Fibroblast of skin of back (primary cell): ENCODE measurements at places on chromosomes 1 and 21.

DNA sequence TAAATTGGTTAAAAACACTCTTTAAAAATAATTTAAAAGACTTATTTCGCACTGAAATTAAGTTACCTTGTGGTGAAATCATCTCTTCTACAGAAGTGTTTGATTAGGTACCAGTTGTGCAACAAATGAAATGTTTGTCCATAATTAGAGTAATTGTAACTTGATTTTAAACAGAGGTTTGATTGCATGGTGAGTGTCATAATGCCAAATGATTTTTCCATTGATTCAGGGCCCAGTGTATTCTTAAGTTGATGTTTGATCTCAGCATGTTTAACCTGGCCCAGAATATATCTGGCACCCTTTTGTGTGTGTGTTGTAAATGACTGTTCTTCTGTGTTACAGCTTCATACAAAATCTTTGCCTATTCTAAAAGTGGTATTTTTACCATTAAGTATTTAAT lies 28.5 kb downstream of the LRRC8B start:
- no peak for DNase-seq

- no peak for DNase-seq
Observed at GRCh38 chr1:20351911-20352701, 61.4 kb downstream of the VWA5B1 start.

- no peak for DNase-seq
Observed at GRCh38 chr1:168691541-168691940, 37.5 kb downstream of the DPT start.

DNA sequence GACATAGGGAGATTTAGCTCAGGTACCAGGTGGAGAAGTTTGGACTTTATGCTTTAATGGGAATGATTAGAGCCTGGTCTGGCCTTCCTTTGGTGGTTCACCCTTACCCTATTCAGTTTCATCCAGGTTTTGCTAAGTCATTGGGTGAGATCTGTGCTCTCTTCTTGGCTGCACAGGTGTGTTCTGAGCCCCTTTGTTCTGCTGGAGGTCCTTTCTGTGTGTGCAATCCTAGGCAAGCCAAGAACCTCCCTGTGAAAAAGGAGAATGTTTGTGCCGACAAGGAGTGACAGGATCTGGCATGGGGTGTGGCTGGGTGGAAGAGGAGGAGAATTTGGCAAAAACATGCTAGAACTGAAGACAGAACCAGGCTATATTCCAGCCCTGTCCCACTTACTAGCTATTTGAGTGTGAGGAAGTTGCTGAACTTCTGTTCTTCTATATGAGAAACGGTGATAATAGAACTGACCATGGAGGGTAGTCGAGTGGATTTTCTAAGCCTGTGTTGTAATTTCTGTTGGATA lies 4.6 kb downstream of the GSTM5 start:
- DNase-seq: no peak

GRCh38 chr1:186765446-186765845 lies 63.3 kb upstream of the PLA2G4A start:
- DNase-seq: no peak

DNA sequence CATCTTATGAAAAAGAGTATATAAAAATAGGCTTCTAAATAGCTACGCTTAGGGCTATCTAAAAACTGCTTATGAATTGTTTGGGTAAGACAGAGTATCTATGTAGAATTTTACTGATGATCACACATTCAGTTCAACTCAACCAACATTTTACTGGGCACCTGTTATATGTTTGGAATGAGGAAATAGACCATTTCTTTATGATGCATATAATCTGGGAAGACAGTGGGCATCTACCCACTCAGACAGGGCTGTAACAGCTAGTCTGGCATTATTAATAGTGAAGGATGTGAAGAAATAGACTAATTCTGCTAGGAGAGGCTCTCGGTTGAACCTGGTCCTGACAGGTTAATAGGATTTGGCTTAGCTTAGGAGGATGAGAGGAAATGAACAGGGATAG lies 56.9 kb downstream of the TIAM1 start:
- DNase-seq: no peak

DNA sequence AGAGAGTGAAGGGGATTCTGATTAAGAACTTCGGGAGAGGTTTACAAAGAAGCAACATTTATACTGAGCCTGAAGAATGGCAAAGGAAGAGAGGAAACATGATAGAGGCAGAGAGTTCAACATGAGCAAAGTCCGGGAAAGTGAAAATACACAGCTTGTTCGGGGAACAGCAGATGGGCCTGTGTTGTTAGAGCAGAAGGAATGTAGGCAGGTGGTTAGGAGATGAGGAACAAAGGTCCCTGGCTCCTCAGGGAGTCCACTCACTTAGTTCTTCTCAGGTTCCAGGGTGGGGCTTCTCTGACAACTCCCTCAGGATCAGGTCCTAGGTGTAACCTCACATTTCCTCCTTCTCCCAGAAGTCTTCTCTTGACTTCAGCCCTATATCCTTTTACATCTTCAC lies 5.1 kb upstream of the ZNF326 start:
- DNase-seq: no peak

GRCh38 chr1:230860617-230861384 lies 7.5 kb downstream of the C1orf198 start:
- DNase-seq: no peak

- DNase-seq: no peak
Observed at GRCh38 chr1:76989976-76990375, 122.7 kb downstream of the ST6GALNAC5 start.

GRCh38 chr21:43810505-43811261 lies 21.3 kb downstream of the RRP1 start:
- DNase-seq: peak; percentile 61

- DNase-seq: peak; percentile 39
Observed at GRCh38 chr1:14964711-14965055, 188.9 kb upstream of the TMEM51 start.

DNA sequence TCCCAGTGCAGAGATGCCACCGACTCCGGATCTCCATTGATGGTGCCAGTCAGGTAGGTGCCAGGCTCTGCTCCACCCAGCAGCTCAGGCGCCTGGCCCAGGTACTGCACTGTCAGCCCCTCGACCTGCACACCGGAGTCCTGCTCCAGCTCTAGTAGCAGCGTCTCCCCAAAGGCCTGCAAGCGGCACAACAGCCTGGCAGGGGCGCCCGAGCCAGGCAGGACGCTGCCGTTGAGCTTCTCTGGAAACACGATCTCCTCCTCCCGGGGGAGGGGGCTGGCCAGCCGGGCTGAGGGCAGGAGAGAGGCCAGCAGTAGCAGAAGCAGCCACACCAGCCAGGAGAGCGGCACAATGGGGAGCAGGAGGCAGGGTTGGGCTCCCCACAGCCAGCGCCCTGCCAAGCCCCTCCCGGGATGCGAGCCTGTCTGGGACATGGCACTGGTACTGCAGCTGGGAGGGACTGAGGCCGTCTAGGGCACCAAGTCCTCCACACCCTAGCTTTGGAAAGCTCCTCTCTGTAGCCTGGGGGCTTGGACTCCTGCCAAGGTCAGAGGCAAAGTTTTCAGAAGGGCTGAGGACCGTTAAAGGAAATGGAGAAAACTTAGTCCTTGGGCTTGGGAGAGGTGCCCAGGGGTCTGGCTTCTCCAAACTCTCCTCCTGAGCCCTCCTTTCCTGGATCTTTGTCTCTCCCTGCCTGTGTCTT lies 509 bp downstream of the ADAMTS4 start:
- DNase-seq: peak; percentile 54

DNA sequence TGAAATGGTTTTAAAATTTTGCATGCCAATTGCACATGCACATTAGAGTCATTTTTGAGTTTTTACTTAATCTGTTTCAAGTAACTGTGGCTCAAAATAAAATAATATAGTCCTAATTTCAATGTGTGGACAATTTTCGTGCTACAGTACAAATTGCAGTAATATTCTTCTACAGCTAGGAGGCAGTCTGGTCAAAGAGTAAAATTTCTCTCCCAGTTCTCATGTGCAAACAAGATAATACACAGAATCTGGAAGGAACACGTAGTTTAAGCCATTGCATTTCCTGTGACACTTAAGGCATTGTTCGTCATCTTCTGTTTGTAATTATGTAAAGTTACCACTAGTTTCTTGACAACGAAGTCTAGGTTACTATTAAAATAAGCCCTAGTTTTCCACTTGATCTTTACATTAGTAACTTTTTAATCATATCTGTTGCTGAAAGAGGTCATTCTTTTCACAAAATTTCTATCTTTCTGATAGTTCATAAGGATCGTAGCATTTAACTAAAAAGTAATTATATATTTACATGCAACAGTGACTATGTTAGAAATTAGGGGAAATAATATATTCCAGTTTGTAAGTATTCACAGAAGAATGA lies 28.9 kb downstream of the ODR4 start:
- DNase-seq: peak; percentile 75

DNA sequence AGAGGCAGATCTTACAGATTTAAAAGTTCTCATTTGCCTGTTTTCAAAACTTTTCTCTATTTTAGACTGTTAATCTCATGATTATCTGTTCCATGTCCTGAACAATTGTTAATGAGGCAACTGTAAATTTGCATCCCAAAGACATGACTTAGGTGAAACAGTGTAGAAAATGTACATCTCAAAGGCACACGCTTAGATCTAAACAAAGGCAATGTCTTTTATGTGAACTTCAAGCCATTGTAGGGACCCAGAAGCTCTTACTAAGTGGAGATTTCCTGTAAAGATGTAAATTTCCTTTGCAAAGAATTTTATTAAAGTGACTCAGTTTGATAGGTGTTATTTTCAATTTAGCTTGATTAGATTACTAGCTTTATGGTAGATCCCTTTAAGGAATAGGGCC lies 125.2 kb upstream of the F3 start:
- no peak for DNase-seq

- DNase-seq: no peak
Observed at GRCh38 chr1:161187311-161187710, 10.0 kb upstream of the B4GALT3 start.

DNA sequence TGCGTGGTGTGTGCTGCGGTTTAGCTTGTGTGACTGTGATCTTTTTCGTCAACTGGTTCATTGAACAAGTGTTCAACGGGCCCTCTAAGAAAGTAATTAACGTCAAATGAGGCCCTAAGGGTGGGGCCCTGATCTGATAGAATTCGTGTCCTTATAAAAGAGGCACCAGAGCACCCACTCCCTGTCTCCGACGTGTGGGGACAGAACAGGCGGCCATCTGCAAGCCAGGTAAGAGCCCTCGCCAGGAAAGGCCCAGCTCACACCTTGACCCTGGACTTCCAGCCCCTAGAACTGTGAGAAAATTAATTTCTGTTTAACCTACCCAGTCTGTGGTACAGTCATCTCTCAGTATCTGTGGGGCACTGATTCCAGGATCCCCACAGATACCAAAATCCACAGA lies 20.4 kb upstream of the SAMD11 start:
- DNase-seq: no peak

DNA sequence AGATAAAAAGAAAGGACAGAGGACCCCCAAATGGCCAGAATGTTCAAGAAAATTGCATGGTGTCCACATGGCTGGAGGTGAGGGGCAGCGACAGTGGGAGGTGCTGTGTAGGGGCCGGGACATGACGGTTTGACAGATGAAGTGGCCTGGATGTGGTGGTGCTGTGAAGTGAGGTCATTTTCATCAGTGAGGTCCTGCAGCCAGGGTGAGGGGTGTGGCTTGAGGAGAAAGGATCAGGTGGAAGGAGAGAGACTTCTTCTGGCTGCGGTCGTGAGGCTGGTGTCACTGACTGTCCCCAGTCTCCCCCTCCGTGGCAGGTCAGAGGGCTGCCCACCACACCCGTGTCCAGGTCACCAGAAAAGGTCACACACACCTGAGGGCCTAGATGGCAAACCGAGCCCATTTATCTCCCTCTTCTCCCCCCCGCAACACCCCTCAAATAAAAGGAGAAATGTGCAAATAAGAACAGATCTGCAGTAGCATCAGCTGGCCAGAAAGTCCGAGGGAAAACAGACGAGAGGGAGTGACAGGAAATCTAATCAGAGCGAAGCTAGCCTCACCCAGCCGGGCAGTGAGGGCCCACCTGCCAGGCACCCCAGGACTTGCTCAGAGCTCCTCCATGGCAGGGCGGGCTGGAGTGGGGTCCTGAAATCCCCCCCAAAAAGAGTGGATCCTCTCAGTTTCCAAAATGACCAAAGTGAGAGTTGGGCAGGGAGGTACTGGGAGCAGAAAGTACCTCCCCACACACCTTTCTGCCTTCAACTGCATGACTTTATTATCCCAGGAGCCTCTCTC lies 148.5 kb upstream of the EDN2 start:
- no peak for DNase-seq

- no peak for DNase-seq
Observed at GRCh38 chr1:208781391-208782045, 537.3 kb upstream of the PLXNA2 start.

DNA sequence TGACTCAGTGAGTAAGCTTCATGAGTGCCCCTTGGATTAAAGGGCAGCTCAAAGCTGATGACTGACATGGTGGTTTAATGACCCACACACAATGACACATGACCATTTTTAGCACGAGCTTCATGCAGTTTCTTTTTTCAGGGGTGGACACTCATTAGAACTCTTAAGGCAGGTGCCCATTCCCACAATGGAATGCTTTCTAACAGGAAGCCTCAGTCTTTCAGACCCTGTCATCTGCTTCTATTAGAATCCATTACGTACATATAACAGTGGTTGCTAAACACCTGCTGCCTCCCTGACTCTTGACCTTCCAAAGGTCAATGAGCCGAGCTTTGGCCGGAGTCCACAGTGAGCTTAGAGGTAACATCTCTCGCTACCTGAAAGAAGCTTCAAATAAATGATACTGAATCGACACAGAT lies 27.4 kb downstream of the AKNAD1 start:
- DNase-seq: peak; percentile 54

DNA sequence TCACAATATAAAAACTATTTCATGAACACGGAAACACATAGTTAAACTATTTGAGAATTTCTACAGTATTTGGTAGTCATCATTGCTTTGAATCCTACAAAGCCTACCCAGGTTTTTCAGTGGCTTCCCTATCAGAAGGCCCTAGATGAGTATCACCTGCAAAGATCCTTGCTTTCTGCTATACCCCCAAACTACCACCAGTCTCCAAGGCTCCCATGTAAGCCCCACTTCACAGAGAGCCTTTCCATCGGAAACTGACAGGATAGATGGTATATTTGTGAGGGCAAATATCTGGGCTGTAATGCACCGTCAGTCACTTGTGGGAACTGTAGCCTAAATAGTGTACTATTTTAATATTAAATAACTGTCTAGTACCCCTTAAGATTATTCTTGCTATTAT lies 674.3 kb downstream of the BRINP3 start:
- no peak for DNase-seq

DNA sequence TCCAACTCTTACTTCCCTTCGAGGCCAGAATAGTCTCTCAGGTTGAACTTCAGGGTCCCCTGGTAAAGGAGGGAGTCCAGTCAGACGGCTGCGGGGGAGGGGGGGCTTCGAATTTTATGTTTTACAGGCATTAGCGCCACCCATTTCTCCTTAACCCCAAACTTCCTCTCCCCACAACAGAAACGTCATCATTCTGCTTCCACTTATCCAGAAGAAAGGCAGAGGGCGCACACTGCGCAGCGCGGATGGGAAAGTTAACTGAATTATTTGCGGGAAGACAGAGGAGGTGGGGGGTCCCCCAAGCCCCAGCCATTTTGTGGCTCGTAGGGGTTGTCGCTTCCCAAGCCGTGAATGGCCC lies 529 bp upstream of the PRMT2 start:
- peak; percentile 90 for DNase-seq

- peak; percentile 79 for DNase-seq
Observed at GRCh38 chr1:183318433-183318832, 99.7 kb downstream of the NMNAT2 start.
